ENCODE measurements at places on chromosomes 12 and 14. TPM values are rescaled to one million over a fixed set of nuclear protein-coding genes. Genes with fewer than 3 reads are reported as not detected.

GRCh38 chr12:31966558-31967205 is 7.5 kb downstream of the RESF1 start:
- peaks cover 2% of the 10 kb centered on the region for H3K36me3 ChIP-seq
- peak overlapping the region; percentile 42 for H3K27ac ChIP-seq
- DNase-seq, result no peak
- H3K27me3 ChIP-seq, result no peaks in the 10 kb centered on the region
- peaks cover 25% of the 10 kb centered on the region for H3K4me1 ChIP-seq

- H3K27ac ChIP-seq, result peak overlapping the region; percentile 88
- H3K4me3 ChIP-seq, result peak overlapping the region; percentile 19
- peak; percentile 58 for DNase-seq
- H3K27me3 ChIP-seq, result no peaks in the 10 kb centered on the region
- H3K36me3 ChIP-seq, result peaks cover 48% of the 10 kb centered on the region
Measured at GRCh38 chr12:123519141-123520001, 14.1 kb downstream of the RILPL1 start.

The DNM1L gene
- total RNA-seq, result 43.9 TPM

GRCh38 chr14:77709412-77709811 is 1.5 kb downstream of the SLIRP start:
- H3K4me1 ChIP-seq, result peaks cover 34% of the 10 kb centered on the region
- H3K27ac ChIP-seq, result no peak overlapping the region
- DNase-seq, result no peak
- H3K27me3 ChIP-seq, result no peaks in the 10 kb centered on the region
- peaks cover 38% of the 10 kb centered on the region for H3K36me3 ChIP-seq

DNA sequence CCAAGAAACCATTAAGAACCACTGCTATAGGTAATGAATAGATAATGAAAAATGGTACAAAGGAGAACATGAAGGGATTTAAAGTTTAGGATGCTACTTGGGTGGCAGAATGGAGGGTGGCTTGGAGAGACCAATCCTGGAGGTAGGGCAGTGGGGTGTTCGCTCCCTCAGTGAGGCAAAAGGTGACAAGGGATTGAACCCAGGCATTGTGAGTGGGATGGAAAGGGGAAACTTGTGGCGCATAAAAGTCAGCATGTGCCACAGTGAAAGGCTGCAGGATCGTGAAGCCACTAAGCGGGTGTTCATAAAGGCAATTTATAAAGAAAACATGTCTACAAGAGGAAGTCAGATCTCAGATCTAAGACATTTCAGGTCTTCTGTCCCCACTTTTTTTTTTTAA is 76.7 kb upstream of the SLC38A2 start:
- no peak overlapping the region for H3K4me3 ChIP-seq
- peak overlapping the region; percentile 70 for H3K27ac ChIP-seq
- H3K4me1 ChIP-seq, result peaks cover 56% of the 10 kb centered on the region

DNA sequence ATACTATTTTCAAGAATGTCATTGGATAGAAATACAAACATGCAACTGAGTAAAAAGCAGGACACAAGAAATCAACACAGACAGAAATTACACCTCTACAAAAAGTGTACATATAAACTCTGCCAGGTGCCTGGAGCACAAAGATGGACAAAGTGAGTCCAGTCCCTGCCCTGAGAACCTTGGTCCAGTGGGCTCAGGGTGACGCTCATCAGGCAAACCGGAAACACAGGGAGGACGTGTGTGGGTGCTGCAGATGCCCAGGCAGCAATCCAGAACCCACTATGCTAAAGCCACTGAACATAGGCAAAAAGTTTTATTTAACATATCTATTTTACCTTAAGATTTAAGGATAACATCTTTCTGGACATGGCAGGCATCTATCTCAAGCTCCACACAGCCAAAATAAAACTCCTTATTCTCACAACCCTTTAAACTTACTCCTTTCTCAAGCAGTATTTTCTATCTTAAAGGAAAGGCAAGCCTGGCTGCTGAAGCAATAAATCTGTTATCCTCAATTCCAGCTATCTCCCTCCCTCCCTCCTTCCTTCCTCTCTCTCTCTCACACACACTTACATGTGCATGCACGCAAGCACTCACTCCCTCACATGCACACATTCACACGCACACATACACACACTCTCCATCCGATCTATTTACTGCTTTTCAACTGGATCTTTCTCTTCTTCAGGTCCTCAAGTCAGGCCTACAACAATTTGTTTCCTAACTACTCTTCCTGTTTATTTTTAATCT is 10.2 kb downstream of the PPP1R13B start:
- no peak for DNase-seq
- no peaks in the 10 kb centered on the region for H3K36me3 ChIP-seq
- no peaks in the 10 kb centered on the region for H3K27me3 ChIP-seq

GRCh38 chr12:22313286-22313962 is 21.1 kb downstream of the ST8SIA1 start:
- no peaks in the 10 kb centered on the region for H3K27me3 ChIP-seq
- H3K27ac ChIP-seq, result no peak overlapping the region
- no peaks in the 10 kb centered on the region for H3K4me1 ChIP-seq
- DNase-seq, result no peak

The CLEC2A gene
- not detected for total RNA-seq

DNA sequence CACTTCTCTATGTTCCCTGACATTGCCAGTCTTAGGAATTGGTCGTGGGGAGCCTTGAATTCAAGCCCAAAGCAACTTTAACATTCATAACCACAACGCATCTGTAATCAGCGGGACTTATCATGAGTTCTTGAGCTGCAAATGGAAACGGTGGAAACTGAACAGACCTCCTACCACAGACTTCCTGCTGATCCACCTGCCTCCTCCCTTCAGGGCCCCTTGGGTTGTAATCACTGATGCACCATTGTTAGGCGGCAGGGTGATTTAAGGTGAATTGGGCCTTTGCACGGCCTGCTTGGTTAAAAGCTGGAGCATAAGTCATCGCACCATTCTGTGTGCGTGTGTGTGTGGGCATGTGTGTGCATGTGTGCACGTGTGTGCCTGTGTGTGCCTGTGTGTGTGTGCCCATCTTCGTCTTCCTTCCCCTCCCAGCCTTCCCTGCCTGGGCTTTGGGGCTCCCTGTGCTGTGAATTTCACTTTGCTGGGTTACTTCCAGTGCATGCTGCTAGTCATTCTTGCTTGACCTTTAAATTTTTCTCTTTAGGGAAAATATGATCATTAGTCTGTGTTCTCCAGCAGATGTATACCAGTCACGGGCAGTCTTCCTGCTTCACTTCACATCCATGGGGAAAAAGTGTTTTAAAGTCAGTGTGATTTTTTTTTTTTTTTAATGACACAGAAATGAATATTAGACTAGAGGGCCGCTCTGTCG is 29.1 kb downstream of the CHST11 start:
- no peak overlapping the region for H3K4me3 ChIP-seq
- DNase-seq, result no peak
- no peaks in the 10 kb centered on the region for H3K27me3 ChIP-seq
- H3K4me1 ChIP-seq, result no peaks in the 10 kb centered on the region
- no peak overlapping the region for H3K27ac ChIP-seq

The MRPS35 gene
- 153 TPM for total RNA-seq

The ANO2 gene
- total RNA-seq, result 7.1 TPM

GRCh38 chr14:26601856-26602255 is 4.0 kb upstream of the NOVA1 start:
- no peak overlapping the region for H3K4me3 ChIP-seq
- no peaks in the 10 kb centered on the region for H3K4me1 ChIP-seq
- no peak for DNase-seq
- no peak overlapping the region for H3K27ac ChIP-seq
- H3K27me3 ChIP-seq, result peaks cover under 1% of the 10 kb centered on the region
- no peaks in the 10 kb centered on the region for H3K36me3 ChIP-seq

DNA sequence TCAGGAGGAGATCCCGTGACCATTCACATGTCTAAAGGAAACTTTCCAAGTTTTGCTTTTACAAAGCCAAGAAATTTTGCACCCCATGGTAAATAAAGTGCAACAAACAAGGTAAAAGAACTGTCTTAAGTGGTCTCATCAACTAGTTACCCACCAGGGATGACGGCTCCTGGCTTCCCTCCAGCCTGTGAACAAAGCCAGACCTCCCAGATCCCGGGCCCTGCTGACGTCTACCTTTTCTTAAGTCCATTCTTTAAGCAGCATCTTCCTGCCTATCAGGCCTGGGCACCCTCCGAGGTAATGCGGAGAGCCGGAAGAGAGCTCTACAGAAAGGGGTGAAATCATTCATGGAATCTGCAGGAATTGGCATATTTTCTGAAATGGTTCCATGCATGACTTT is 58.0 kb upstream of the DAAM1 start:
- H3K36me3 ChIP-seq, result no peaks in the 10 kb centered on the region
- H3K27ac ChIP-seq, result no peak overlapping the region
- DNase-seq, result no peak
- H3K4me3 ChIP-seq, result no peak overlapping the region
- no peaks in the 10 kb centered on the region for H3K4me1 ChIP-seq
- no peaks in the 10 kb centered on the region for H3K27me3 ChIP-seq

The GUCY2C gene
- total RNA-seq, result 0.17 TPM

DNA sequence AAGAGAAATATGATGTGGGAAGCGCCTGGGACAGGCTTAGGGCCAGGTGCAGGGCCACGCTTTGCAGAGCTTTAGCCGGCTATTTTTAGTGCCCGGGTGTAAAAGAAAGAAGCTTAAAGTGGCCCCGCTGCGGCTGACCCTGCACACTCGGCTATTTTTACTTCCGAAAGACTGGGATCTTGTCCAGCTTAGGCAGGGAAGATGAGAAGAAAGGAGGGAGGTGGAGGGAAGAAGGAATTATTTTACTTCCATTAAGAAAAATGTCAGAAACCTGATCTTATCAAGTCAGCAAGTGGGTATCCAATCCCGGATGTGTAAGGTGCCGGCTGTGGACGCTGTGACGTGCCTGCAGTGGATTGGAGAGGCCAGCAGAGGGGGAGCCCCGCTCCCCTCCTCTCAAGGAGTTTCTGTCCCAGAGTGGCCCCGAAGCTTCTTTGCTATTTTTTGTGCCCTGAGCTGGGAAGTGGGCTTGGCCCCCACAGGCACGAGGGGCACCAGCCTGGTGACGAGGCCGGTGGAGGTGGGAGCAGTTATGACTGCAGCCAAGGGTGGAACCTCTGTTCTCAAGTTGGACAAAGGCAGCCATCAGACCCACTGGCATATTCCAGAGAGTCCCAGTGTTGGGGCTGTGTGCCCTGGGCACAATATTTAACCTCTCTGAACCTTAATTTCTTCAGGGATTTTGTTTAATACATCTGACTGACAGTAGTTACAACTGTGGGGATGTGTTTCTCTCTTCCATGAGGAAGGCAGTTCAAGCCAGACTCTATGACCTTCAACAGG is 97.7 kb downstream of the ESRRB start:
- peak overlapping the region; percentile 36 for H3K4me3 ChIP-seq
- H3K27me3 ChIP-seq, result no peaks in the 10 kb centered on the region
- H3K27ac ChIP-seq, result peak overlapping the region; percentile 64
- peaks cover 36% of the 10 kb centered on the region for H3K4me1 ChIP-seq
- no peaks in the 10 kb centered on the region for H3K36me3 ChIP-seq

The ZC2HC1C gene
- total RNA-seq, result 5.3 TPM

- DNase-seq, result no peak
- H3K27ac ChIP-seq, result no peak overlapping the region
- H3K27me3 ChIP-seq, result no peaks in the 10 kb centered on the region
- H3K4me3 ChIP-seq, result no peak overlapping the region
Measured at GRCh38 chr14:95078867-95079266, 78.5 kb downstream of the DICER1 start.

DNA sequence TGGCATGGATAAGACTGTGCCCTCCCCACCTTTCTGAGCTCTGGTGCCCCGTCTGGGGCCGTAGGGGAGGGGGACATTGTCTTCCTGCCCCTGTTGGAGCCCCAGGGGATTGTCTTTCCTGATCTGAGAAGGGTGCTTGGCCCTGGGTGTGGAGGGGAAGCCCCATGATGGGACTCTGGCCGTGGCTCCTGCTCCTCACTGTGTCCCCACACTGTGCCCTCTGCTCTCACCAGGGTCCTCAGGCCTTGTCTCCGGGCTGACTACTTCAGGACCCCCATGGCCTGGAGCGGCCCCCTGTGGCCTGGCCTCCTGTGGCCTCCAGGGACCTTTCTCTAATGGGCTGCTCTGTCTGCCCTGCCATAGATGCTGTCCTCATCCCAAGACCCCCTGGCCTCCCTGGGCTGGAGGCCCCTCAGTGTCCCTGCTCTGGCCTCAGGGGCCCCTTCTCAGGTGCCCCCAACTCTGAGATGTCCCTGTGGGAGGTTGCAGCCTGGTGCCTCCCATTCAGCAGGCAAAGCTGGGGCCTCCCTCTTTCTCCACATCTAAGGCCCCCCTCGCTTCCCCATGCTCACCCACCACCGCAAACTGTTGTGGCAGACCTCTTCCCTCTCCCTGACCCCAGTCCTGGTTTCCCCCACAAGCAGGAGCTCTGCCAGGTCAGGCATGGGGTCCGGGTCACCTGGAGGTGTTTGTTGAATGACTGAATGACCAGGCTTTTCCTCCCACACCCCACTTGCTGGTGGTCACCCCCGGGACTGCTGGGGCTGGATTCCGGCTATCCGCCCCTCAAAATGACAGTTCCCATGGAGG is 4.0 kb downstream of the KIF26A start:
- no peak for DNase-seq
- H3K27ac ChIP-seq, result no peak overlapping the region
- H3K4me3 ChIP-seq, result no peak overlapping the region
- H3K27me3 ChIP-seq, result peaks cover 16% of the 10 kb centered on the region
- no peaks in the 10 kb centered on the region for H3K36me3 ChIP-seq

The GYS2 gene
- not detected for total RNA-seq

GRCh38 chr12:31785318-31785717 is 56.5 kb upstream of the AMN1 start:
- no peak for DNase-seq
- H3K4me1 ChIP-seq, result no peaks in the 10 kb centered on the region
- H3K27me3 ChIP-seq, result no peaks in the 10 kb centered on the region
- H3K36me3 ChIP-seq, result no peaks in the 10 kb centered on the region
- no peak overlapping the region for H3K27ac ChIP-seq

DNA sequence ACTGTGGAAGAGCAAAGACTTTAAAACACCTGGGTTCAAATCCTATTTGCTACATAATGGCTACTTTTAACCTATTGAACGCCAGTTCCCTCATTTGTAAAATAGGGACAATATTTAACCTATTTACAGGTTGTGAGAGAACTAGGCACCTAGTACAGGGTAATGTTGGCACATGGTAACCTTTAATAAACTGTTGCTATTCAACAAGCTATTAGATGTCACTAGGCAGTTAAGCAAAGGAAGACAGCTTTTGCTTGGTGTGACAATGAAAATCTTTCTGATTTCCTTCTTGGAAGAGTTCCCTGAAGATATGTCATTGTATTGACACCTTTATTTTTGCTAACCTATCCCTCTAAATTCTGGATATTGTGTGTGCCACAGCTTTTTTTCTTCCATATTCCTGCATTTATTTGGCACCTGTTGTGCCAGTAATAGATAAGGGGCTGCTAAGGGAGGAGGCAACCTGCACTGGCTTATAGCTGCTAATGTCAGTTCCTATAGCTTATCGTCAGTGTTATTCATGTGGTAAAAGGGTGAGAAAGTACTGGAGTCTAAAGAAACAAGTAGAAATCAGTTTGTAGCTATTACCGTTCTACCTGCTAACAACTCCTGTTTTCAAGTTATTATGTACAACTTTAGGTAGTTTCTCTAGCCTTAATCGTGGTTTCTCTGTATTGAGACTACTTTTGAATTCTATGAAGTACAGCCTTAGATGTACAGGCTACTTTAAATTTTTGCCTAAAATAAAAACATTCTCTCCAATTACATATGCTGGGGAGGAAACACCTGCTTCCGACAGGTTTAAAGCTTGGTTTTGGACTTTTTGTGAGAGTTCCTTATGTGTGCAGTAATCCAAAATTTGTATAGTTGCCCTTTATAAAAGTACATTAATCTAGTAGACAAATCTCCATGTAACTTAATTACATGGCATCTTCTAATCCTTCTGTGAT is 24.3 kb downstream of the HIF1A start:
- no peaks in the 10 kb centered on the region for H3K36me3 ChIP-seq
- H3K27me3 ChIP-seq, result no peaks in the 10 kb centered on the region
- no peak for DNase-seq
- peaks cover 35% of the 10 kb centered on the region for H3K4me1 ChIP-seq
- no peak overlapping the region for H3K4me3 ChIP-seq

Data from gastrocnemius medialis (tissue), 4 donors.